ENCODE measurements at places on chromosomes 2 and 18.

GRCh38 chr2:172249334-172249733 lies 146.6 kb upstream of the DLX2 start:
- no peak for DNase-seq

DNA sequence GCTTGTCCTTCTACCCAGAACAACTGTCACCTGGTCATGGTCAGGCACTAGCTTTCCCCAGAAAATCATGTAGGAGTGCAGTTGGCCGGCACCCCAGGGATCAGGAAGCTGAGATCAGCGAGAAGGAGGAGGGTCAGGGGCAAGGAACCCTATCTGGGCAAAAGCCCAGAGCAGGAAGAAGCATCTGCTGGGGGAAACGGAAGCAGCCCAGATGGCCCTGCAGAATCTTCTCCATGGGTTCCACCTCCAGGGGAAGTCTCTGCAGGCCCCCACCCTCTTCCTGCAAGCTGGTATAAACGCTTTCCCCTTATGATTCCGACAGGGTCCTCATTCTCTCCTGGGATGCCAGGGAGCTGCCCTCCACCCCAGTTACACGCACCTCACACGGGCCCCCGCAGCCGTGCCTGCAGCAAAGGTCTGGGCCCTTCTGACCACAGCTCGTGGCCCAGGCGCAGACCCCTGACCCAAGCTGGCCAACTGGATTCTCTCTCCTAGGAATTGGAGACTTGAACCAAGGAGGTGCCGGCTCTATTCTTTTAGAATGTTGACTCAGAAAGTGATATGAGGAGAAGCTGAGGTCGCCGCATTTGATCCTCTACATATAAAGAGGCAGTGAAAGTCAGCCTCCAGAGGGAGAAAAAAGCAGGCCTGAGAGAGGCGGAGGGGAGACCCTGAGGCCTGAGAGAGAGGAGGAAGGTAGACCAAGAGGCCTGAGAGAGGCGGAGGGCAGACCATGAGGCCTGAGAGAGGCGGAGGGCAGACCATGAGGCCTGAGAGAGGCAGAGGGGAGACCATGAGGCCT lies 71.0 kb downstream of the STPG4 start:
- DNase-seq = no peak

DNA sequence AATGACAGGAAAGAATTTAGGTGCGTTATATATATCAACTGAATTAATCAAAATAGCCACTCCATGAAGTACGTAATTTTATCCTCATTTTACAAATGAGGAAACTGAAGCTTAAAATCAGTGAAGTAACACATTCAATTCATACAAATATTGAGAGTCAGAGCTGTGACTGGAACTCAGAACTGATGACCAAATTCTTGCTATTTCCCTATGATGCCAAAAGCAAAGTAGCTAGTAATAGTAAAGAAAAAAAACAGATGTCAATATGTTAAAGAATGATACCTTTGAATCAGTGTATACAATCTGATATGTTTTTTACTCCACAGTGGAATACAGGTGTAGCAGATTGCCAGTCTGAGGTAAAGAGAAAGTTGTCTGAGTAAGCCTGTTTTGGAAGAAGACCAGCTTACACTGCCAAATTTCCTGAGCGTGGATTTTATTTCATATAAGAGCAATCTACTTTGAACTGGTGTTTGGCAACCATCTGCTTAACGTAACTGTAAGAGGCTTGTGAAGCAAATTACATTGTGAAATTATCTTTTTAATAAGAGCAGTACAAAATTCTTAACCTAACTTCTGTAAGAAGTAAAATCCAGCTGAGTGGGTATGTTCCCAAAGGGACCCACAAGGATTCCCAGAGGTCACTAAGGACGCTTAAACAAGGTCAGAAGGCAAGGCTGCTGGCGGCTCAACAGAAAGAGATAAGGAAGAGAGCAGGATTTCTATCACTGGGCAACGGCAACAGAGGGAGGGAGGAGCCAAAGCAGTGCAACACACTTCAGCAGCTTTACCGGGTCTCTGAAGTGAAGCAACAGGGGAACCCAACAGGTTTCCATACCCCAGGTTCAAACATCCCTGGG lies 85.6 kb downstream of the IKZF2 start:
- no peak for DNase-seq

GRCh38 chr18:12318334-12318697 lies 10.3 kb downstream of the TUBB6 start:
- no peak for DNase-seq

DNA sequence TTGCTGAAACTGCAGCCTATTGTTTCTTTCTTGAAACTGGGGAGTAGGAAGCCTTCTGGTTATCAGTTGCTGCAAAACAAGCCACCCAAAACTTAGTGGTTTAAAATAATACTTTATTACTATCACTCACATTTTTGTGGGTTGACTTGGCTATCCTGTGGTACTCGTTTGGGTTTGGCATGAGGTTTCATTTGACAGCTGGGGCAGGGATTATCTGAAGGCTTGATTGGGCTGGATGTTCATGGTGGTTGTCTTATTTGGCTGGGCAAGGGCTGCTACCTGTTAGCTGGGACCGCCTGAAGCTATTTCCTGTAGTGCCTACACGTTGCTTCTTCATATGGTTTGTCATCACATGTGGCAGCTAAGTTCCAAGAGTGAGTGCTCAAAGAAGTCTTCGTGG lies 122.3 kb downstream of the PLCL1 start:
- DNase-seq = no peak

DNA sequence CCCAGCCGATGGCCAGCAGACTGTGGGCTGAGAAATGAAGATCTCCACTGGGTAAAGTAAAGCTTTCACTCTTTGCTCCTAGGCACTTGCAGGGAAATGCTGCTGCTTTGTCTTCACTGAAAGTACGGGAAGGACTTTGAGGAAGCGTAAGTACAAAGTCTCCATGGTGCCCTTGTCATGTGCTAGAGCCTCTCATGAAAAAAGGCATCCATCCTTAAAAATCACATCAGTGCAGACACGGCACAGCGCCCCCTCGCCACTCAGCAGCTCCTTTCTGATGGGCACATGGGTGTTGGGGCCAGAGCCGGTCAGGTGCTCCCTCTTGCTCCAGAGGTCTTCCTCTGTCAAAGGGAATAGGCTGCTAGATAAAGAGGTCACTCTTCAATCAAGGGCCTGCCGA lies 109.0 kb upstream of the STPG4 start:
- no peak for DNase-seq

DNA sequence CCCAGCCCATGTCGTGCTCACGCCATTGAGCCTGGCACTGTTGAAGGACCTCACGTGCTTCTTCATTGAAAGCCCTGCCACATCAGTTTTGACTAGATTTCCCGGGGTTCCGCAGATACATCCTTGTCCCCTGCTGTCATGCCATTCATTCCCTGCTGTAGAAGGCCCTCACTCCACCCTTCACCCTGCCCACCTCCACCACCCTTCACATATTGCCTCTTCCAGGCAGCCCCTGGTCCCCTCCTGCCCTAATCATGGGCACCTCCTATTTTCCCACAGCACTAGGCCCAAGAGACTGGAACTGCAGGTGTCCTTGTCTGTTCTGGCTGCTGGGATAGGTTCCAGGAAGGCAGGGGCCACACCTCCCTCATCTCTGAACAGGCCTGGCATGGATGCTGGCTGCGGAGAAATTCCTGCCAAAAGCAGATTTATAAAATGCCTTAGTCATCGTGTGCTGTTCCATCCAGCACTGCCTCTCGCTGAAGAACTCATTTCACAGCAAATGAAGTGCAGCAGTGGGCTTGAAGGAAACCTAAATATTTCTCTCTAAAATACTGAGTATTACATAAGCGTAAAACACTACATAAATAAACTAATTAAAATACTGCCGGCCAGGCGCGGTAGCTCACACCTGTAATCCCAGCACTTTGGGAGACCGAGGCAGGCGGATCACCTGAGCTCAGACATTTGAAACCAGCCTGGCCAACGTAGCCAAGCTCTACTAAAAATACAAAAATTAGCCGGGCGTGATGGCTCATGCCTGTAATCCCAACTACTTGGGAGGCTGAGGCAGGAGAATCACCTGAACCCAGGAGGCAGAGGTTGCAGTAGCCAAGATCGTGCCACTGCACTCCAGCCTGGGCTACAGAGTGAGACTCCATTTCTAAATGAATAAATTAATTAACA lies 38.4 kb downstream of the EIF4E2 start:
- DNase-seq = no peak

DNA sequence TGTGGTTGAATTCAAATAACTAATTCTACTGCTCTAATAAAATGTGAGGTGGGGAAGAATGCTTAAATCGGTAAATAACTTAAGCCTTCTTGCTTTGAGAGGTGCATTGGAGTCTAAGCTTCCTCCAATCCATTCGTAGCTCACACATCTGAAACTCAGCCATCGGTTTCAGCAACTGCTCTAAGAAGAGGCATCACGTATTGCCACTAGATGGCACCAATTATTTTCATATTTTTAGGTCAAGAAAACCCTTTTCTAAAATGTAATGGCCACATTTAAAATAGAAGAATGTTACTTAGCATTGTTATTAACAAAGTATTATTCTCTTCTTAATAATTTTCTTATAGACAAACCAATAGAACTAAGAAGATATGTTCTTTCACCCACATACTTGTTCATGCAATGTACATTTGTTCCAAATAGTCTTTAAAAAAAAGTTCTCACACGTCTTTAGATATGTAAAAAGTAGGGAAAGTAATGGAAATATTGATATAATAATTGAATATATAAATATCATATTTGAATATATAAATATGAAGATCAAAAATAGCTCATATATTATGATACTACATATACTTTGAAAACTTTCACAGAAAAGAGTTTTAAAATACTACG lies 229.8 kb downstream of the CCDC178 start:
- DNase-seq = no peak

DNA sequence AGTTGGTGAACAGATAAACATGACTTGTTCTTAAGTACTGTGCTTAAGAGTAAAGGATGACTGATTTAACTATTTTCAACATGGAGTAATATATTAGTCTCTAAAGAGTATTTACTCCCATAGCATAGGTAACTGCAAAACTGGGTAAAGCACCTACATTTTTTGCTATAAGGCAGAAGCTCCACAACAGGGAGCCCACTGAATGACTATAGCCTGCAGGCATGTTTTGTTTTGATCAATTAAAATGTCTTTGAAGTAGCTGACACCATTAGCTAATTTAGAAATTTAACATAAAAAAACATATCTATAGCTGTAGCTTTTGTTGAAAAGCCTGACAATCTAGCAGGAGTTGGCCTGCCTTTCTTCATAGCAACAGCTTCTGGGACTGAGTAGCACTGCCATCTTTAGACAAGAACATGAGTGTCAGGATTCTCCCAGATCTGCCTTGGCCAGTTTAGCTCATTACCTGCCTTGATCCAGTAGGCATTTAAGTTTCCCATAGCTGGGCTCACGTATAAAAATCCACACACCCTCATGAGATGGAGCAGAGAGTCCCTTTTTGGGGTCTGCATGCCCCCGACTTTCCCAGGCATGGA lies 1935.1 kb upstream of the PIK3C3 start:
- no peak for DNase-seq

DNA sequence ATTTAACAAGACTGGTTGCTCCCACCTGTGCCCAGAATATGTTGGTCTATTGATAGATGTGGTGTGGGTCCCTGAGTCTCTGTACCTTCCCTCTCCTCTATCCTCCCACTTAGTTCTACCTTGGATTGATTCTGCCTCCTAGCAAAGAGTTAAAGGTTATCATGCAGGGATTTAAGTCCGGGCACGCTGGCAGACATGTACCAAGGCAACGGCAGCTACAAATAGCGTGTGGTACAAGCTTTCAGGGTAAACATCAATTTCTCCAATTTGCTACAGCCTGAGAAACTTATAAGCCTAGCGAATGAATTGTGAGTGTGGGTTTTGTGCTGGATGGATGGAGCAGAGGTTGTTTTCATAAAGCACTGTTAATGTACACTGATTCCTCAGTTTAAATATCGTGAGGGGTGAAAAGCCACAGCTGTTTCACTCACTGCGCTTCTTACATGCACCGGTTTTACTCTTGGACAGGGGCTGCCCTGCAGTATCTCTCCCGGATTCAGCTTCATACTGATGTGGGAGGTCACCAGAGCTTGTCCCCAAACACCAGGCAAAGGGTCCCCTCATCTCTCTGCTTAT lies 289.8 kb downstream of the ICOS start:
- no peak for DNase-seq

GRCh38 chr2:162333968-162334367 lies 10.0 kb upstream of the GCA start:
- DNase-seq = no peak

GRCh38 chr18:74784752-74785151 lies 187.1 kb downstream of the ZNF407 start:
- DNase-seq = no peak

DNA sequence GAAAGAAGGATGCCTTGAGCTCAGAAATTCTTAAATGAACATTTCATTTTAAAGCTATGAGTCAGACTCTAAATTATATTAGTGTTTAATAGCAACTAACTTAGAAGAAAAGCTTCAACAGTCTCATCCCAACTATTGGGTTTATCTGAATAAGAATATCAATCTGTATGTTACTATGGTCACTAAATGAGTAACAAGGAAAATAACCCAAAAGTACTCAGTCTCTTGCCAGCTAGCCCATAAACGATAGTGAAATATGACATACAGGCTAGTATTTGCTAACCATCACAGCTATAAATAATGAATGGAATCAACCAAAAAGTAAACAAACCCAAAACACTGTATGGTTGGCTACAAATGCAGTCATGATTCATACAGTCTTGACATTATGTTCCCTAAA lies 174.9 kb downstream of the RAB3GAP1 start:
- no peak for DNase-seq

GRCh38 chr18:23230686-23231085 lies 95.4 kb downstream of the CABLES1 start:
- no peak for DNase-seq

- no peak for DNase-seq
Measured at GRCh38 chr2:166805753-166806152, 82.5 kb upstream of the XIRP2 start.

Data from stimulated activated CD4-positive, alpha-beta T cell treated with anti-CD3 and anti-CD28 coated beads, Interleukin-1b, Interleukin-23, amount 100 ng/mL, for 1 hour (primary cell).